Glutamatergic neuron (in vitro differentiated cells): ENCODE measurements at places on chromosomes 7 and 10. TPM values are rescaled to one million over a fixed set of nuclear protein-coding genes. Genes with fewer than 3 reads are reported as not detected.

PWWP2B gene
- total RNA-seq: 49.4 TPM

ZEB1 gene
- 162 TPM for total RNA-seq

MEPCE gene
- total RNA-seq: 18.5 TPM

GJD4 gene
- not detected for total RNA-seq

ADARB2 gene
- 20.6 TPM for total RNA-seq
